ENCODE measurements at places on chromosomes 3 and 15. TPM values are rescaled to one million over a fixed set of nuclear protein-coding genes. Genes with fewer than 3 reads are reported as not detected.

Gene DPPA4
- total RNA-seq, result not detected

Gene CAV3
- 0.18 TPM for total RNA-seq

Gene SAMMSON
- total RNA-seq, result not detected

Gene TEX9
- total RNA-seq, result 4.9 TPM

Gene LRRIQ4
- not detected for total RNA-seq

All from A549 treated with dexamethasone at 1 μM for 4 hours (cell line).